ENCODE measurements at places on chromosomes 6 and 20. TPM values are rescaled to one million over a fixed set of nuclear protein-coding genes. Genes with fewer than 3 reads are reported as not detected.

TRIM31 gene
- not detected for total RNA-seq

KHDC1L gene
- not detected for total RNA-seq

SLC35D3 gene
- total RNA-seq, result not detected

ERVFRD-1 gene
- not detected for total RNA-seq

CARMIL1 gene
- total RNA-seq, result 23.0 TPM

SHLD1 gene
- total RNA-seq, result 2.3 TPM

HLA-C gene
- 228 TPM for total RNA-seq

GTSF1L gene
- not detected for total RNA-seq

PRR18 gene
- not detected for total RNA-seq

HTR1B gene
- not detected for total RNA-seq

RIOK1 gene
- total RNA-seq, result 34.2 TPM

B3GAT2 gene
- not detected for total RNA-seq

NKX2-2 gene
- not detected for total RNA-seq

SIRPB2 gene
- total RNA-seq, result 1.3 TPM

LZTS3 gene
- 5.3 TPM for total RNA-seq

SMIM29 gene
- total RNA-seq, result 25.7 TPM

SIRPB1 gene
- total RNA-seq, result 1.4 TPM

BCAS4 gene
- total RNA-seq, result 7.9 TPM

TNXB gene
- 4.3 TPM for total RNA-seq

HRH3 gene
- not detected for total RNA-seq

LYRM2 gene
- total RNA-seq, result 43.8 TPM

DLL1 gene
- 1.4 TPM for total RNA-seq

KCNK5 gene
- total RNA-seq, result 2.6 TPM

DCDC2 gene
- not detected for total RNA-seq

MPC1 gene
- 31.8 TPM for total RNA-seq

ABHD16B gene
- total RNA-seq, result not detected

FKBP5 gene
- 304 TPM for total RNA-seq

FAM184A gene
- total RNA-seq, result 2.2 TPM

POLR1H gene
- 68.3 TPM for total RNA-seq

WFDC12 gene
- total RNA-seq, result not detected

SLC18B1 gene
- total RNA-seq, result 19.5 TPM

C4A gene
- total RNA-seq, result 16.2 TPM

SLC13A3 gene
- total RNA-seq, result not detected

SMLR1 gene
- total RNA-seq, result not detected

GLP1R gene
- total RNA-seq, result not detected

COL20A1 gene
- 0.07 TPM for total RNA-seq

VGLL2 gene
- total RNA-seq, result not detected

MRPL14 gene
- total RNA-seq, result 47.6 TPM

VARS2 gene
- total RNA-seq, result 52.7 TPM

CD93 gene
- total RNA-seq, result not detected

ENPP5 gene
- total RNA-seq, result not detected

COX4I2 gene
- total RNA-seq, result not detected

ASCC3 gene
- total RNA-seq, result 64.9 TPM

ECT2L gene
- total RNA-seq, result not detected

NMBR gene
- not detected for total RNA-seq

ZNF343 gene
- 17.5 TPM for total RNA-seq

MOG gene
- total RNA-seq, result not detected

PLCB4 gene
- 0.22 TPM for total RNA-seq

BANF2 gene
- total RNA-seq, result not detected

KIAA0408 gene
- total RNA-seq, result not detected

ADGRF1 gene
- 3.5 TPM for total RNA-seq

TINAG gene
- not detected for total RNA-seq

TMEM14B gene
- total RNA-seq, result 143 TPM

FAM50B gene
- total RNA-seq, result 4.0 TPM

SRMS gene
- total RNA-seq, result 1.4 TPM

PHACTR3 gene
- total RNA-seq, result 4.5 TPM

All from MCF 10A (cell line).